Fibroblast of lung (primary cell): ENCODE measurements at places on chromosomes 12 and 14. TPM values are rescaled to one million over a fixed set of nuclear protein-coding genes. Genes with fewer than 3 reads are reported as not detected.

Gene LRP1-AS
- not detected in 2 replicates for total RNA-seq

Gene FOS
- 71.4 and 178 TPM in 2 replicates for total RNA-seq

Gene GLI1
- total RNA-seq, result 1.0 and 2.0 TPM in 2 replicates

Gene AQP6
- total RNA-seq, result under 0.01 and 0.17 TPM in 2 replicates

Gene GABARAPL1
- 105 and 186 TPM in 2 replicates for total RNA-seq

Gene IPO4
- total RNA-seq, result 22.6 and 25.3 TPM in 2 replicates

Gene GPD1
- total RNA-seq, result under 0.01 TPM in 1 of 2 replicates, not detected in the other

Gene GPRC5D
- total RNA-seq, result not detected in 2 replicates

Gene BBS10
- 21.1 and 31.0 TPM in 2 replicates for total RNA-seq

Gene GPR68
- 0.26 and 0.66 TPM in 2 replicates for total RNA-seq

Gene KLHL33
- 0.26 and 1.5 TPM in 2 replicates for total RNA-seq
